Activated CD4-positive, alpha-beta T cell treated with anti-CD3 and anti-CD28 coated beads for 36 hours (primary cell): ENCODE measurements at places on chromosomes 12 and 14. TPM values are rescaled to one million over a fixed set of nuclear protein-coding genes. Genes with fewer than 3 reads are reported as not detected.
A peak's percentile ranks its signal among the peaks of the same experiment; 100 is the strongest.

DNA sequence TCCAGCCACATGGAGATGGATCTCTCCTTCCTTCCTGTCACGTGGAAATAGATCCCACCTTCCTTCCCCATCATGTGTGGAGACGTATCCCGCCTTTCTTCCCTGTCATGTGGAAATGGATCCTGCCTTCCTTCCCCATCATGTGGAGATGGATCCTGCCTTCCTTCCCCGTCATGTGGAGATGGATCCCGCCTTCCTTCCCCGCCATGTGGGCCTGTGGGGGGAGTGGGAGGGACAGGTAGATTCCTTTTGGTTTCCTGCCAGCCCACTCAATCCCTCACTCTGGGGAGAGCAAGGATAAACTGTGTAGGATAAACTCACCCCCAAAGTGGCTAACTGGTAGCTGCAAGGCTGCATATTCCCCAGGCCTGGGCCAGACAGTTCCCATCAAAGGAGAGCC, 31.7 kb upstream of the TDRD9 start:
- DNase-seq = no peak

GRCh38 chr12:18967814-18968213, 161.7 kb upstream of the PLEKHA5 start:
- no peak for DNase-seq

DNA sequence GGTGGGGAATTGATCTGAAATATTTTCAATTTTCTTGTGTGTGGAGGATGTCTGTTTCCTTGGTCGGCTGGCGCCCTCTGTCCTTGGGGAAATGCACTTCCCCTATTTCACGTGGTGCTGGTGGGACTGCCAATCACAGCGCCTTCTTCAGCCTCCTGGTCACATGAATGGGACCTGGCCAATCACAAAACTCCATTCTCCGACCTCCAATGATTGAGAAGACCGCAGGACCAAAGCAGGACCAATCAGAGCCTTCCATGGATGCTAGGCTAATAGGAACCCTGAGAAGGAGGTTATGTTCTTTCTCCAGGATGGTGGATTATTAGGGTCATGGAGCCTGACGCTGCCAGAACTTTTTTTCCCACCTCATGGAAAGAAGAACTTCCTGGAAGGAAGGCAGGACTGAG, 188.7 kb downstream of the TTC8 start:
- DNase-seq = peak; percentile 59

- no peak for DNase-seq
Observed at GRCh38 chr14:96416292-96416691, 24.4 kb downstream of the AK7 start.

DNA sequence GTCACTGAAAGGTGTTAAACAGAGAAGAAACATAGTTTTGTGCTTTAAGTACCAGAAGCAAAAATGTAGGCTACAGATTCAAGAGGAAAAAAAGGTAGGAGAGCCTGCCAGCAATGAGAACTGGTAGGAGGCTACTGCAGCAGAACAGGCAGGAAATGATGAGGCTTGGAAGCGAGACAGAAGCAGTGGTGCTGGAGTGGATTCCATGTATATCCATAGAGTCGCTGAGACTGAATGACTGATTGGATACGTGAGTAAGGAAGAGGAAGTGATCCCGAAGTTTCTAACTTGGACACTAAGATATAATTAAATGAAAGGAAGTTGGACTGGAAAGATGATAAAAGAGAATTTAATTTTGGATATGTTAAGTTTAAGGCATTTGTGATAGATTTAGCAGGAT, 45.0 kb upstream of the CCDC91 start:
- no peak for DNase-seq

DNA sequence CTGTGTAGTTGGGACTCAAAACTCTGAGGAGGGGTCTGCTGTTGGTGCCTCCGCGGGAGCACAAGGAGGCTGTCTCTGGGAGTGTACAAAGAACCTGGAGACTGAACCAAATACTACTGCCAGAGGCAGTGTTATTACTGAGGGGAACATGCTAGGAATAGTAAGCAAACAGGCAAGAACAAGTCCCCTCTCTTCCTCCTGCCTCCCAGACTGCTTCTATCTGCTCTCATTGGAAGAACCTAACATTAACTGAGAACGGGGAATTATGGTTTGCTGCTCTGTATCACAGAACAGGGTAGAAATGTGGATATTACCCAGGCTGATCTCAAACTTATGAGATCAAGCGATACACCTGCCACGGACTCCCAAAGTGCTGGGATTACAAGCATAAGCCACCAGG, 4.5 kb upstream of the KMT5A start:
- DNase-seq = no peak

DNA sequence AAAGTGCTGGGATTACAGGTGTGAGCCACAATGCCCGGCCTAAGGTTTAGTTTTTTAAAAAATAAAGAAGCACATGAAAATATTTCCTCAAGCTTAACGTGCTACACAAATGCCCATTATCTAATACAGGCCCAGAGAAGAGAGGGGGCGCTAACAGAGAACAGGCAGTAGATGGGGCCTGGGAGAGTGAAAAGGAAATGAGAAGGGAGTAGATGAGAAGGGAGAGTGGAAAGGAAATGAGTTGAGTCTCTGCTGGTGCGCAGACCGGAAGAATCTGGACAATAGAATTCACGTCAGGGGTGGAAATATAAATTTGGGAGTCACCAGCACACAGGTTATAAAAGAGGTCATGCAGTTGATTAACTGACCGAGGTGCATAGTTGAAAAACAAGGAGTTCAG, 10.7 kb downstream of the PXN start:
- DNase-seq = no peak

GRCh38 chr12:91944637-91945036, 201.0 kb downstream of the BTG1 start:
- DNase-seq = no peak

DNA sequence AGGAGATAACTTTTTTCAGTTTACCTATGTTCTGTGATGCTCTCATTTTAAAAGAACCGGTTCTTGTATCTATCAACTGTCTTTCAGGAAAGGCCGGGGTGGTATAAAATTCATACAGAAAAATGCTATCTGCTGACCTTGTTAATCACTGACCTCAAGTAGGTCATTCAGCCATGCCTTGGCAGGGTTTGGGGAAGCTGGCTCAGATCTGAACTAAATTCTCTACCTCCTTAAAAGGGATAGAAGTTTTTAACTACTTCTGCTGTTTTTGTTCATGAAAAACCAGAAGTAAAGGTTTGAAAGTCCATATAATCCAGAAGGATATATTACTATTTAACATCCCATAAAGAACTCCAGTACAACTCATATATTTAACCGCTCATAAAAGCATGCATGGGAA, 10.1 kb downstream of the MYRFL start:
- DNase-seq = no peak

DNA sequence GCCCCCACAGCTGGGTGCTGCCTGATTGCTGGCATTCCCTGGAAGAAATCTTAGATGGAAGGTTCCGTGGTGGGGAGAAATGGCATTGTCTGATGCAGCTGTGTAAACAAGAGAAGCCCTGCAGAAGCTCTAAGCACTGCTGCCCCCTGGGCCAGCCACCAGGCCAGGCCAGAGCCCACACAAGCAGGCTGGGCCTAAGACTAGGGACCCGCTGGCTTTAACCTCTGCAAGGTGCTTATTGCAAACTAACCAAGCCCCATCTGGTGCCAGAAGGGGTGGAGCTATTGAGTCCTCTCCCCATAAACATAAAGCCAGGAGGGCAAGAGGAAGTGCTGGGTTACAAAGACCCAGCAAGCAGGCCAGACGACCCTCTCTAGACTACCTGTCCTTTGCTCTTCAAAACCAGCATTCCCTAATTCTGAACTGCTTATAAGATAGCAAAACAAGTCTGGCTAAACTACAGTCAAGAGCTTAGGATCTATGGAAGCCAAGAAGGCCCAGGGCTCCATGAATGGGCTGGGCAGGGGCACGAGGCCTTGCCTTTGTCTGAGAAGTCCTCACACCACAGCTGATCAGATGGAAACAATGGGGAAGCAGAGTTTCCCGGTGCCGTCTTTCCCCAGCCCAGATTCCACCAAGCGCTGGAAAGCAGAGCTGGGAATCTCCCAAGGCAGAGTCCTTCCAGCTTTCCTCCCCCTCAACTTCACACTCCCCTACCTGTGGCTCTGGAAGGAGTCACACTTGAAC, 28.8 kb downstream of the P2RX4 start:
- no peak for DNase-seq

DNA sequence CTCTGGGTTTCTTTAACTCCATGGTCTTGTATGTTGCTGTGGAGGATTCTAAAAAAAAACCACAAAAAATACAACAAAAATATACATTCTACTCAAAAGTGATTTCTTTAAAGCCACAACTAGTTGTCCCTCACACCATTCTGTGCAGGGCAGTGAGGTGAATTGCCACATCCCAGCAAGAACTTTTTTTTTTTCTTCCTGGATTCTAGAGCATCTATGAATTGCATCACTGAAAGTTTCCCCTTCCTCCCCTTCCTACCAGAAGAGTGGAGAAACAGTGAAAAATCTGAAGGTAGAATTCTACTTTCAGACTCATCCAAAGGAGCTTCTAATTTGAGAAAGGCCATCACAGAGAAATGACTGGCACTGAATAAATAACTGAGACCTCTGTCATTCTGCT, 395.3 kb downstream of the AEBP2 start:
- no peak for DNase-seq

GRCh38 chr12:108831309-108831991, 25.9 kb downstream of the SSH1 start:
- no peak for DNase-seq

GRCh38 chr12:45789025-45789424, 59.5 kb downstream of the ARID2 start:
- DNase-seq = no peak

GRCh38 chr12:122803937-122804336, 29.6 kb downstream of the CCDC62 start:
- no peak for DNase-seq

- no peak for DNase-seq
Observed at GRCh38 chr14:61661471-61662400, 33.6 kb upstream of the HIF1A start.

GRCh38 chr12:11879306-11879705, 191.4 kb upstream of the BCL2L14 start:
- DNase-seq = no peak

DNA sequence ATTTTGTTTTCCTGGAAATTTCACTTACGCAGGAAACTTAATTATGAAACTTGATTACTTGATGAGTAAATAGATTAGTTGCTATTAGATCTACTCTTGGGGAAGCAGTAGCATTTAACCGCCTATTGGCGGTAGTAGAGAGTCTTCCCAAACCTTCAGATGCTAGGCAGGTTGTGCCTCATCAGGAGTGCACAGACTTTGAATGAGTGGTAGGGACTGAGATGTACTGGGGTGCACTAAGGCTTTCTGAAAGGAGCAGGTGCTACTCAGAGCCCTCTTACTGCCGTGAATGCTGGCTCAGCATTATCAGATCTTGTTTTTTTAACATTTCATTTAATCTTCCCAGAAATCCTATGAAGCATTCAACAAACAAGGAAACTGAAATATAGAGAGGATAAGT, 7.7 kb downstream of the GATC start:
- peak; percentile 43 for DNase-seq

DNA sequence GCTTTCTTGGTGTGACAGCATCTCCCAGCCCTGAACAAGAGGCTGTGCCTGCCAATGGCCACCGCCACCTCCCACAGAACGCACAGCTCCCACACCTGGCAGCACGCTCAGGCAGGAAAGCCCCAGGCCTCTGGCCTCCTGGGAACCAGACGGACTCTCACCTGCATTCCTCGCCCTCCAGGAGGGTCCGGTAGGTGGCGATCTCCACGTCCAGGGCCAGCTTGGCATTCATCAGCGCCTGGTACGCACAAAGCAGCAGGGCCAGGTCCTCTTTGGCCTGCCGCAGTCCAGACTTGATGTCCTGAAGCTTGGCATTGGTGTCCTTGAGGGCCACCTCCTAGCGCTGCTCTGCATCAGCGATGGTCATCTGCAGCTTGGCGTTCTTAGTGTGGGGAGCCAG, 12.1 kb upstream of the KRT77 start:
- no peak for DNase-seq

DNA sequence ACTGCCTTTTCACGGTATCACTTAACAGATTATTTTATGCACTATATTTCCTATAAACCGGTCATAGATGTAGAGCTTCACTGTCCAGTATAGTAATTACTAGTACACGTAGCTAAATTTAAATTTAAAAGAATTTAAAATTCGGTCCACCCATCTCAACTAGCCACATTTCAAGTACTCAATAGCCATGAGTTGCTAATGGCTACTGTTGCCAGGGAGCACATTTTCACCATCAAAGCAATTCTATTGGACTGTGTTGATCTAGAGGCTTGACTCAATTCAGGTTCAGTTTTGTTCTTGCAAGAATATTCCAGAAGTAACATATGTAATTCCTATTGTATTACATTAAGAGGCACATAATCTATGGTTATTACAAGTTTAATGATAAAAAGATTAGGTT, 20.0 kb downstream of the TMED8 start:
- no peak for DNase-seq

- no peak for DNase-seq
Observed at GRCh38 chr14:88430976-88431375, 45.5 kb downstream of the SPATA7 start.

DNA sequence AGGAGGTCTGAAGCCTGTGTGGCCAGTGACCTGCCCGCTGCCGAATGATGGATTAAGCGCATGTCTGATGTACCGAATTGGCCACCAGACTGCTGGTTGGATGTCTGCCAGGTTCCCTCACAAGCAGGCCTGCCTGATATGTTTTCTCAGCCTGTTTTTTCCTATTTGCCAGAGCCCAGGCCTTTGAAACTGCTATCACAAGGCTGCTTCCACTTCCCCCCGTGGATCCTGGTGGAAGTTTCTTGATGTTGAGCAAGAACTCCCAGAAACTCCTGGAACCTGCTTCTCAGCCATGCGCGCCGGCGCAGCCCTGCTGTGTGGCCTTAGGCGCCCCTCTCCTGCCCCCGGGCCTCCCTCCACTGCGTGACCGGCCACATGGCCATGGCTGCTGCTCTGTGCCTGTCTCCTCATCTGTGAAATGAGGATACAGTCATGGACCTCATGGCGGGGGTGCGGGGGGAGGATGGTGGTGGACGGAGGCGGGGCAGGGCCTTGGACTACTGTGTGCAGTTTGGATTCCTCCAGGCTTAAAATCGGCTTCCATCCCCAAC, 56.6 kb downstream of the CALM1 start:
- no peak for DNase-seq

- DNase-seq = no peak
Observed at GRCh38 chr14:28876572-28876945, 110.0 kb downstream of the FOXG1 start.

DNA sequence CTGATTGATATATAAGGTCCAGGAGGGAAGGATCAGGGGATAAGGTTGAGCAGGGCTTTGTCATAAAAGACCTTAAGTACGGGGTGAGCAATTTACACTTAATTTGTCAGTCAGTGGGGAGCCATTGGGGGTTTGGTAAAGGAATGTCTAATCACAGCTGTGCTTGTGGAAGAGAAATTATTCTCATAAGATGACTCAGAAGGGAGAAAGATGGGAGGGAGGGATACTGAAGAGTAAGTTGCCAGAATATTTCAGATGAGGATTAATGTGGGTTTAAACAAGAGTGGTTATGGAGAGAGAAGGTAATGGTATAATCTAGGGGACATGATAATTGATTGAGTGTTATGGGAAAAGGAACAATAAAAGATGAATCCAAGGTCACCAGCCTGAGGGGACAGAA, 500.1 kb upstream of the CCDC196 start:
- DNase-seq = no peak

Gene C12orf56
- total RNA-seq = not detected

Gene JPH4
- total RNA-seq = not detected

Gene PLEK2
- 2.9 TPM for total RNA-seq

Gene RND1
- total RNA-seq = 2.2 TPM
